Fibroblast of villous mesenchyme (primary cell): ENCODE measurements at places on chromosomes 4 and X. TPM values are rescaled to one million over a fixed set of nuclear protein-coding genes. Genes with fewer than 3 reads are reported as not detected.

GRCh38 chrX:155673338-155673737, 60.6 kb upstream of the TMLHE start:
- no peak for DNase-seq

GRCh38 chr4:136768925-136769275, 763.4 kb downstream of the PCDH18 start:
- no peak for DNase-seq

Gene JCHAIN
- 0.64 and 2.6 TPM in 2 replicates for total RNA-seq

Gene TLR7
- not detected in 2 replicates for total RNA-seq

GRCh38 chr4:13493793-13494192, 9.7 kb upstream of the RAB28 start:
- peak; percentile 54 for DNase-seq

GRCh38 chr4:119478446-119479179, 150.0 kb downstream of the PDE5A start:
- DNase-seq, result no peak

Gene REPS2
- 0.32 and 0.43 TPM in 2 replicates for total RNA-seq

DNA sequence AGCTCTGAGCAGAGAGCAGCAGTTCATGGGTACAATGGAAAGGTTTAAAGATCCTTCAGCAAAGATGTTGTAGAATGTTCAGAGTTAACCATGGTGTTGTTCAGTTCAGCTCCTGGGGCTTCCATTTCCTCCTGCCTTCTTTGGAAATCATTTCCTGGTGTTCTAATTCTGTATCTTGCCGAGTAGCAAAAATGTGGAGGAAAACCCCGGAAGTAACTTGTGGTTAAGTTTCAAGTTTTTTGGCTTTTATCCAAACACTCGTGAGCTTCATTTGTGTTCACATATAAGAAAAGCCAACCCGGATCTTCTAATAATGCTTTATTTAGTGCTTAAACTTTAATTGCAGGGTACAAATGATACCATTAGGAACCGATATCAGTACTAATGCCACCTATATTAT, 33.6 kb upstream of the ARX start:
- peak; percentile 25 for DNase-seq

GRCh38 chr4:64384237-64385203, 24.7 kb downstream of the TECRL start:
- DNase-seq, result no peak
